ENCODE measurements at places on chromosomes 4 and X.

DNA sequence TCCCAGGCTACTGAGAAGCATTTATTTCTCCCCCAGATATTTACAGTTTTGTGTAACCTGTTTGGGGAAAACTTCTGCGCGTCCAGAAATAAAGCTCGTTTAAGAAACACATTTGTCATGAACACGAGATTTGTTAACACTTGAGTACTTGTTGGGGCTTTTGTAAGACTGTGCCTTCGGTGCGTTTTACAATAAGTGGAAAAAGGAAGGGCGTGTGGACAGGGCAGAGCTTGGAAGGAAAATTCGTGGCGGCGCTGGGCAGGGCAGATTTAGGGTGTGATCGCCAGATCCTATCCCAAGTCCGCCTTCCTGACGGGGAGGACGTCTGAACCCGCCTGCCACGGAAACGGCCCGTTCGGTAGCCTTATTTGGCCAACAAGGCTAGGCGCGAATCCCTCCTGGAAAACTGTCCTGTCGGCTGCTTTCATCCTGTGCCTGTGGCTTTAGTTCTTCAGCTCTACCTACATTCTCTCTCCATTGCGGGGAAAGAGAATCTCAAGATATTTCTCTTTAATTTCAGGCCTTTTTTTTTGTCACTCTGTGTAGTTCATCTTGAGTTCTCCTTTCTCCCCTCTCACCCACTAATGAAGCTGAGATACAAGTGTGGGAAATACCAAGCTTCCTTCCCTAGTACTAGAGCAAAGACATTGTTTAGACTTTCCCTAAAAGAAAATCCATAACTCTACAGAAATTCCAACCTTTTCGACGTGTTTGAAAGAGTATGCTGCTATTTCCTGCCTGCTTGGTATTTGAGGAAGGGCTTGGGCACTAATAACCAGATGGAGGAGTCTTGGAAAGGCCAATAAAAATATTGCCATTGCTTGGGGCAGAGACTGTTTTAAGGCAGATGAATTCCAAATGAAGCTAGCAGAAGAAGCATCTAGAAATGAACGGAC is 982 bp downstream of the PDLIM5 start:
- DNase-seq: peak; percentile 12

DNA sequence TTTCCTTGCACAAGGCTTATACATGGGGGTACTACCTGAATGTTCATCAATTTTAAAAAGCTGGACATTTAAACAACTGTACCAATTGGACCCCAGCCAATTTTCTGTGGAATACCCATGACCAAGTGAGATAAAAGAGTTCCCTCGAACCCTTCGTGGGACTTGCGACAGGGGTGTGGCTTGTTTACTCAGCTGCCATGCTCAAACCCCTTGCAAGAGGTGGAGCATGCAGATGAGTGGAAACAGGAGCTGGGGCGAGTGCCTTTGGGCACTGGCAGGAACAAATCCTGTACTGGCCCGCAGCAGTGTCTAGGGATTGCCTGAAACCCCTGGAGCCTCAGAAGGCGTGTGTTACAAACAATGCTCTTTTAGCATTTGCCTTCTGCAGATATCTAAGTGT is 144.2 kb downstream of the PDHA2 start:
- DNase-seq: no peak

- DNase-seq: no peak
Measured at GRCh38 chr4:112170451-112170993, 25.3 kb downstream of the FAM241A start.

DNA sequence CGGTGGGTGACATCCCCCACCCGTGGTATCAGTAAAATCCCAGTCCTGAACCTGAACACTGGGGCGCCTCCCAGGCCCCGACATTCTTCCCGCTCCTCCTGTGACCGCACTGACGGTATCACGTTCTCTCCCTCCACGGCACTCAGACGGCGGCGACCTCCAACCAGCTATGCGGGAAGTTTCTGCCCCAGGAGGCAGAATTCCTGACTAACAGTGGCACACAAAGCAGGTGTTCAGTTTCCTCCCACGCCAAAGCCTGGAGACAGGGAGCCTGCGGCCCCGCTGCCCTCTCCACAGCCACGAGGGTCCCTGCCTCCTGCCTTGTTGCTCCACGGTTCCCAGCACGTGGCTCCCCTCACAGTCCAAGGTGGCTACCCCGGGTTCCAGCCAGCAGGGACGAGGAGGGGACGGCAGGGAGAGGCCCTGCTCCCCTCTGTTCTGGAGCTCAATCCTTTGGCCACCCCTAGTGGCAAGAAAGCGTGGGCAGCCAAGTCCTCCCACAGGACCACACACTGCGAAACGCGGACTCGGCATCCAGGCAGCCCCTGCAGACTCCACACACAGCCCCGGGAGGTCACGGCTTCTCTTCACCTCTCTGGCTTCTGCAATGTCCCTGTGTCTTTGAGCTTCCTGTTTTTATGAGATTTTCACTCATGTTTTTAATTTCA is 15.2 kb downstream of the CTBP1 start:
- no peak for DNase-seq

DNA sequence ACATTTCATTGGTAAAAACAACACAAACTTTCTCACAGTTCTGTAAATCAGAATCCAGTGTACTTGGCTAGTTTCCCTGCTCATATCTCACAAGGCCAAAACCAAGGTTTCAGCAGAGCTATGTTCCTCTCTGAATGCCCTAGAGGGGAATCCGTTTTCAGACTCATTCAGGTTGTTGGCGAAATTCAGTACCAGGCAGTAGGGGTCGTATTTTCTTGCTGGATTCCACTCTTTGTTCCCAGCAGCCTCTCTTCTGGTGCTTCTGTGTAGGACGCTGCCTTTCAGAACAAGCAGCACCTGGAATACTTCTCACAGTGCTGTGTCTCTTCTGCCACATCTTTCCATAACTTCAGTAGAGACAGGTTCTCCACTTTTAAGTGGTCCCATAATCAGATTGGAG is 351.9 kb downstream of the PCDH18 start:
- DNase-seq: no peak

DNA sequence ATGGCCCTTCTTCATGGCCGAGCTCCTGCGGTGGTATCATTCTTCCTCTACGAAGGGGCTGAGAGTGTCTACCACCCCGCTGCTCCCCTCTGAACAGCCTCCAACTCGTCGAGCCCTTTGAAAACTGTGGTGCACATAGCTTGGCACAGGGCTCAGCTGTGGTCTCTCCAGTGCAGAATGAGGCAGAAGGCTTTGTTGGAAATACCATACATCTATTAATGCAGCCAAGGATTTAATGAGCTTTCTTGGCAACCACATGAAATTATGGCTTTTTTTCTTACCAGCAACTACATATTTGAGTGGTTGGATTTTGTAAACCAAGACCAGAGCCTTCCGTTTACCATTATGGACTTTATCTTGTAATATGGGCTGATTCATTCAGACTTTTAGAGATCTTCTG is 61.7 kb upstream of the CBR4 start:
- DNase-seq: no peak

GRCh38 chr4:89712827-89713226 is 124.1 kb downstream of the SNCA start:
- DNase-seq: no peak

GRCh38 chr4:159980826-159981468 is 878.1 kb downstream of the RAPGEF2 start:
- DNase-seq: no peak

DNA sequence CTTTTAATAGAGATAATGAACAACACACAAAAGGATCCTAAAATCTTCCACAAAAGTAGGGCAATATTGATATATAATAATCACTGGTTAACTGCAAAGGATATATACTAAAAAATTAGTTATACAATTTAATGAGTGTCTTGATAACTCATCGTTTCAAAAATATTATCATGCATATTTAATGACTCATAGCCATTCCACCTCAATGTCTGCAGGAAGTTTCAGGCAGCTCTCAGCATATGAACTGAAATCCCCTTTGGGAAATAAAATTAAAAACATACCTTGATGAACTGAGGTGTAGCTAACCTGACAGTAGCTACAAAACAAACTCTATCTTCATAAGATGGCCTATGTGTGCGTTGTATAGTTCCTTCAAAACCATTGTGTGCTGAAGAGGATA is 62.9 kb downstream of the TMEM165 start:
- no peak for DNase-seq

DNA sequence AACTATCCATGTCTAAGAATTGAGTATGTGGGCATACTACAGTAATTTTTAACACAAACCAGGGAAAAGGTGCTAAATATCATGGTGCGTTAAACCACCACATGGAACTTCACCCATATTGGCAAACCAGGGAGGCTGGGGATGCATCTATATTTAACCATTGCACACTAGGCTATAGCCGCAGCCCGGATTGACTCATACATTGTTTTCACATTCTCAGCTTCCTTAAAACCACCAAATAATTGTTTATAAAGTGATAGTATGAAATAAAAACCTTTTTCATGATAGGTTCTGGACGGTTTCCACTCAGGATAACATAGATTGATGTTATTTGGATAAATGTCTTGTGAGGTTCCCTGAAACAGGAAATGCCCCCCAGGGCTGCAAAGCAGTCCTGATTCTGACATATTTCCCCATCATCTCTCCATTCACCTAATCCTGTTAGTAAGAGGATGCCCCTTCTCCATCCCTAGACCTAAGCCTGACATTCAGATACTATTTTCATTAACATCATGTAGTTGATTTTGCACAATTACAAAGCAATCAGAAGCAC is 7.9 kb downstream of the COL25A1 start:
- DNase-seq: no peak

- DNase-seq: no peak
Measured at GRCh38 chr4:11866391-11866790, 437.7 kb upstream of the HS3ST1 start.

DNA sequence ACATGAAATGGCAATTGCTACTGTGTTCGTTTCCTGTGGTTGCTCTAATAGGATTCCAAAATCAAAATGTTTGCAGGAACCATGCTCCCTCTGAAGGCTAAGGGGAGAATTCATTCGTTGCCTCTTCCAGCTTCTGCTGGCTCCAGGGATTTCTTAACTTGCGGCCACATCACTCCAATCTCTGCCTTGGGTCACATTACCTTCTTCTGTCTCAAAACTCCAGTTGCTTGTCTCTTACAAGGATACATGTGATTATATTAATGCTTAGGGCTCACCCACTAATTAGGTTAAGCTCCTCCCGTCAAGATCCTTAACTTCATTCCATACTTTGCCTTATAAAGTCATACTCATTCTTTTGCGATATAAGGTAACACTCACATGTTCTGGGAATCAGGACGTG is 208.4 kb downstream of the RBM46 start:
- no peak for DNase-seq

GRCh38 chr4:82758701-82759685 is 39.6 kb downstream of the SCD5 start:
- no peak for DNase-seq

DNA sequence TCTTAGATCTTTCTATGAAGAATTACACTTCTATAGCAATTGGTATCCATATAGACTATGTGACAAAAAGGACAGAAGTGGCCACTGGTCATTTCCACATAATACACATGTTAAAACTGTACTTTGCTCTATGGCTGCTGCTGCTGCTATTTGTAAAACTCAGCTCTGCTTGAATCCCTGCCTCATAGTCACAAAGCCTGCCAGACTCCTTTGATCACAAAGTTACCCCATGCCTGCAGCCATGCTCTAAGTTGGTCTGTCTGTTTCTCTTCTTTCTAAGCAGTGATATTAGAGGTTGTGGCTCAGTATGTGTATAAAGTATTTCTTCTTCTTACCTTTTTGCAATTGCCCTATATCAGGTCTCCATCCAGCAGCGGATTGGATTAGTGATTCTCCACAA is 210.9 kb downstream of the GRID2 start:
- DNase-seq: no peak

GRCh38 chr4:142126890-142127497 is 490.6 kb downstream of the IL15 start:
- DNase-seq: peak; percentile 3

- no peak for DNase-seq
Measured at GRCh38 chr4:80461412-80461811, 125.9 kb downstream of the CFAP299 start.
